ENCODE measurements at places on chromosomes 4 and X. TPM values are rescaled to one million over a fixed set of nuclear protein-coding genes. Genes with fewer than 3 reads are reported as not detected.

TMEM35A gene
- total RNA-seq: 5.4 TPM

KLF3 gene
- 85.4 TPM for total RNA-seq

DGKK gene
- total RNA-seq: 0.49 TPM

CXorf49 gene
- not detected for total RNA-seq

RNF150 gene
- total RNA-seq: 9.1 TPM

GRCh38 chrX:120604361-120604782, 471 bp downstream of the MCTS1 start:
- H3K4me1 ChIP-seq: peaks cover 10% of the 10 kb centered on the region
- peak overlapping the region; percentile 77 for H3K27ac ChIP-seq
- DNase-seq: no peak
- no peaks in the 10 kb centered on the region for H3K36me3 ChIP-seq
- peak overlapping the region; percentile 51 for H3K4me3 ChIP-seq

GRCh38 chrX:45063319-45064095, 137.2 kb downstream of the DIPK2B start:
- peaks cover 29% of the 10 kb centered on the region for H3K36me3 ChIP-seq
- H3K27ac ChIP-seq: no peak overlapping the region
- H3K4me3 ChIP-seq: no peak overlapping the region
- no peak for DNase-seq
- peaks cover 7% of the 10 kb centered on the region for H3K4me1 ChIP-seq
- H3K27me3 ChIP-seq: no peaks in the 10 kb centered on the region

DNA sequence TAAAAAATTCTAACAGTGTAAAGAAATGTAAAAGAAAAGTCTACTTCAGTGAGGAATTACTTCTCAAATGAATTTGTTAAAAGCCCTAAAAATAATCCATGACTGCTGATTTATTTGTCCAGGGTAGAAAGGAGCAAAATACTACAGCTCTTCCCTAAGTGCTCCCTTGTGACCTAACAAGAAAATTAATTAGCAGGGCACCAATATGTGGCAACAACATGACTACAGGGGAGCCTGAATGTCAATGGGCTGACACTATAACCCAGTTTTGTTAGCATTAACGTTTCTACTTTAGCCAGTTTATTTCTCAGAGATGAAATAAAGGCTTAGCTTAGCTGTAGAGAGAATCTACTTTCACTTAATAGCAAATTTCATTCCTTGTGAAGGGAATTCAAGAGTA, 918.9 kb upstream of the EPHA5 start:
- no peak overlapping the region for H3K27ac ChIP-seq
- H3K4me3 ChIP-seq: no peak overlapping the region
- DNase-seq: no peak
- no peaks in the 10 kb centered on the region for H3K36me3 ChIP-seq

GRCh38 chrX:48910926-48911411, 477 bp downstream of the SLC35A2 start:
- peak overlapping the region; percentile 60 for H3K4me3 ChIP-seq
- no peak for DNase-seq
- no peaks in the 10 kb centered on the region for H3K27me3 ChIP-seq
